ENCODE measurements at places on chromosomes 7 and 10. TPM values are rescaled to one million over a fixed set of nuclear protein-coding genes. Genes with fewer than 3 reads are reported as not detected.

DNA sequence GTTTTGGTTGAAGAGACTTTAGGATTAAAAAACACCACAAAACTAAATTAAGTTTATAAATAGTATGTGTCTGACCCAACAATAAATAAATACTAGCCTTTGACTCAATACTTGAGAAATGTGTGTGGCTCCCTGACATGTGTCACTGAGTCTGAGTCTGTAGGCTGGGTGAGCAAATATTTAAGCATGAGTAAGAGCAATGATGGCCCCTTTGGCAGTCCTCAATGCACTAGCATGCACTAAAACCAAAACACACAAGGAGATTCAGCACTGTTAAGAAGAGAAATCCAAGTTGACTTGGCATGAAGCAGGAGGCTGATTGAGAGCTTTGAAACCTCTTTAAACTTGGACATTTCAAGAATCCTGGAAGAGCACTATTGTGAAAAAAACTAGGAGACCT, 37.1 kb downstream of the CCDC71L start:
- no peaks in the 10 kb centered on the region for H3K27me3 ChIP-seq
- no peaks in the 10 kb centered on the region for H3K36me3 ChIP-seq
- no peak overlapping the region for H3K4me3 ChIP-seq
- no peak for DNase-seq

DNA sequence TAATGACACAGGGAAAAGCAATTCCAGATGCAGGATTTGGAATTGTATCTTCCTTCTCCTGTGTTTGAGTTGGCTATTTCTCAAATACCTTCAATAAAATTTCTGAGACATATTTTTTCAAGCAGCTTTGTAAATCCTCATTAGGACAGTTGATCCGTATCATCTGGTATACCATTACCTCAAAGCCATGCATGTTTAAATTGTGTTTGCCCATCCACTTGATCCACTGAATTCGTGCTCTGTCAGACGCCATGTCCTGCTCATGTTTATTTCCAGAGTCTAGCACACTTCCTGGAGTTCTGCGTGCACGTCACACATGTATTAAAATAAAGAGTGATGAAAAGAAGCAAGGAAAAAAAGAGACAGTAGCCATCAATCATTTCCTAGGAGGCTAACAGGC, 141.8 kb upstream of the CDC14C start:
- no peak for DNase-seq
- H3K4me1 ChIP-seq, result no peaks in the 10 kb centered on the region
- H3K27me3 ChIP-seq, result no peaks in the 10 kb centered on the region
- no peaks in the 10 kb centered on the region for H3K36me3 ChIP-seq
- H3K4me3 ChIP-seq, result no peak overlapping the region

GRCh38 chr10:61050120-61050745, 106.2 kb upstream of the RHOBTB1 start:
- no peaks in the 10 kb centered on the region for H3K27me3 ChIP-seq
- H3K4me1 ChIP-seq, result no peaks in the 10 kb centered on the region
- H3K27ac ChIP-seq, result no peak overlapping the region
- no peaks in the 10 kb centered on the region for H3K36me3 ChIP-seq

The HMX3 gene
- not detected for total RNA-seq

DNA sequence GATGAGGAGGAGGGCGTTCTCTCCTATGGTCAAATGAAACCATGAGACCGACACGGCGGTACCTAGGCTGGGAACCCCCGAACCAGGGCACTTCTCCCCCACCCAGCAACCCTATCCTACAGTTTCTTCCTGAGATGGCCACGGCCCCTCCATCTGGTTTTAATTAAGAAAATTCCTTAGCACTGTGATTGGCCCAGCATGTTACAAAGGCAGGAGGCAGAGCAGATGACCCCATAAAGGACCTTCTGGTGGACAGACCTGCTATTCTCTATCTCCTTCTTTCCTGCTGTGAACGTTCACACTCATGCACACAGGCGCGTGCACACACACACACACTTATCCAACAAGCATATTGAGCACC, 129.4 kb downstream of the RGS10 start:
- no peaks in the 10 kb centered on the region for H3K4me1 ChIP-seq
- H3K27me3 ChIP-seq, result no peaks in the 10 kb centered on the region
- no peak overlapping the region for H3K27ac ChIP-seq
- H3K4me3 ChIP-seq, result no peak overlapping the region
- H3K36me3 ChIP-seq, result no peaks in the 10 kb centered on the region
- no peak for DNase-seq

- H3K36me3 ChIP-seq, result no peaks in the 10 kb centered on the region
- H3K4me3 ChIP-seq, result no peak overlapping the region
- H3K27ac ChIP-seq, result no peak overlapping the region
- H3K4me1 ChIP-seq, result no peaks in the 10 kb centered on the region
Measured at GRCh38 chr7:45575501-45576248, 1.5 kb downstream of the ADCY1 start.

GRCh38 chr7:24821045-24821753, 63.9 kb upstream of the GSDME start:
- peak; percentile 71 for DNase-seq
- peaks cover 9% of the 10 kb centered on the region for H3K36me3 ChIP-seq
- peak overlapping the region; percentile 73 for H3K4me3 ChIP-seq
- peaks cover 49% of the 10 kb centered on the region for H3K4me1 ChIP-seq
- H3K27ac ChIP-seq, result peak overlapping the region; percentile 92
- H3K27me3 ChIP-seq, result no peaks in the 10 kb centered on the region

GRCh38 chr10:61071580-61071979, 127.6 kb upstream of the RHOBTB1 start:
- no peaks in the 10 kb centered on the region for H3K27me3 ChIP-seq
- H3K36me3 ChIP-seq, result no peaks in the 10 kb centered on the region
- H3K4me1 ChIP-seq, result no peaks in the 10 kb centered on the region

The MYOZ1 gene
- not detected for total RNA-seq

The ZNF365 gene
- total RNA-seq, result 13.8 TPM

- no peak overlapping the region for H3K27ac ChIP-seq
- peaks cover 8% of the 10 kb centered on the region for H3K36me3 ChIP-seq
- no peak overlapping the region for H3K4me3 ChIP-seq
- H3K4me1 ChIP-seq, result peaks cover 3% of the 10 kb centered on the region
- H3K27me3 ChIP-seq, result no peaks in the 10 kb centered on the region
Measured at GRCh38 chr7:102830197-102830596, 81.4 kb downstream of the FAM185A start.

- no peaks in the 10 kb centered on the region for H3K27me3 ChIP-seq
- H3K4me1 ChIP-seq, result no peaks in the 10 kb centered on the region
- no peak for DNase-seq
- no peak overlapping the region for H3K27ac ChIP-seq
- H3K36me3 ChIP-seq, result no peaks in the 10 kb centered on the region
- no peak overlapping the region for H3K4me3 ChIP-seq
Measured at GRCh38 chr7:77464589-77464988, 48.4 kb upstream of the GSAP start.

- peak overlapping the region; percentile 70 for H3K27ac ChIP-seq
- DNase-seq, result peak; percentile 60
- H3K4me3 ChIP-seq, result peak overlapping the region; percentile 67
- H3K4me1 ChIP-seq, result peaks cover 32% of the 10 kb centered on the region
- no peaks in the 10 kb centered on the region for H3K27me3 ChIP-seq
Measured at GRCh38 chr10:69222157-69223027, 2.3 kb downstream of the HKDC1 start.

DNA sequence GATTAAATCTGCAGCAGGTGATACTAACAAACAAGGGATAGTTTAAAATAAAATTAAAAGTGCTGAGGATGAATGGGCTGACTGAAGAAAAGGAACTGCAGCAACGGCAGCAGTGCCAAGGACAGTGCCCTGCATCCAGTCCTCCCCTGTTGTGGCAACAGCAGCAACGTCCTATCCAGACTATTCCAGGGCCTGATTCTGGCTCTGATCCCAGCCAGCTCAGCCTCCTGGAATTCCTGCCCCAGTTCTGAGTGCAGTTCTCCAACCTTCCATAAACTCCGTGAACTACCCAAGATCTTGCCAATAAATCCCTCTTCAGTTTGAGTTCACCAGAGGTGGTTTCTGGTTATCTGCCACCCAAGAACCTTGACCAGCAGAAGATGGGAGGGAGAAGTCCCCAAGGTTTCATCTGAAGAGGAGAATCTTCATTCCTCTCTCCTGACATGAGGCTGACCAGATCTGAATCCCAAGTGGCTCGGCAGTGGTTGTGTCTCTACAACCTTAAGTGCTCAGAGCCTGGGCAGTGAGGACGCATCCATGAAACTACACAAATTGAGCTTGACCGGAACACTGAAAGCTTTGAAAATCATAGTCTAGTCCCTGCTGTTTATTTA, 115.8 kb downstream of the SORBS1 start:
- H3K27ac ChIP-seq, result no peak overlapping the region
- H3K4me1 ChIP-seq, result peaks cover 9% of the 10 kb centered on the region
- DNase-seq, result no peak
- H3K27me3 ChIP-seq, result peaks cover 5% of the 10 kb centered on the region
- no peak overlapping the region for H3K4me3 ChIP-seq
- no peaks in the 10 kb centered on the region for H3K36me3 ChIP-seq

- H3K4me1 ChIP-seq, result no peaks in the 10 kb centered on the region
- no peak for DNase-seq
Measured at GRCh38 chr7:104179178-104179577, 28.6 kb downstream of the ORC5 start.

- H3K27ac ChIP-seq, result no peak overlapping the region
- no peaks in the 10 kb centered on the region for H3K36me3 ChIP-seq
- H3K27me3 ChIP-seq, result no peaks in the 10 kb centered on the region
- H3K4me3 ChIP-seq, result no peak overlapping the region
- H3K4me1 ChIP-seq, result no peaks in the 10 kb centered on the region
Measured at GRCh38 chr10:20970044-20970443, 72.9 kb upstream of the NEBL start.

All from CD4-positive, CD25-positive, alpha-beta regulatory T cell (primary cell).